ENCODE measurements at places on chromosomes 11 and 22. TPM values are rescaled to one million over a fixed set of nuclear protein-coding genes. Genes with fewer than 3 reads are reported as not detected.

OR5L1 gene
- not detected for total RNA-seq

CYB5R2 gene
- total RNA-seq = 5.7 TPM

IGF2 gene
- total RNA-seq = 24.9 TPM

TREH gene
- not detected for total RNA-seq

EMSY gene
- total RNA-seq = 14.3 TPM

FAM168A gene
- total RNA-seq = 33.8 TPM

RBMXL2 gene
- total RNA-seq = not detected

All from mesangial cell (primary cell).